Activated naive CD8-positive, alpha-beta T cell treated with anti-CD3 and anti-CD28 coated beads, Interleukin-2, amount 50 U/mL, for 16 hours (primary cell): ENCODE measurements at places on chromosomes 12 and 14.

DNA sequence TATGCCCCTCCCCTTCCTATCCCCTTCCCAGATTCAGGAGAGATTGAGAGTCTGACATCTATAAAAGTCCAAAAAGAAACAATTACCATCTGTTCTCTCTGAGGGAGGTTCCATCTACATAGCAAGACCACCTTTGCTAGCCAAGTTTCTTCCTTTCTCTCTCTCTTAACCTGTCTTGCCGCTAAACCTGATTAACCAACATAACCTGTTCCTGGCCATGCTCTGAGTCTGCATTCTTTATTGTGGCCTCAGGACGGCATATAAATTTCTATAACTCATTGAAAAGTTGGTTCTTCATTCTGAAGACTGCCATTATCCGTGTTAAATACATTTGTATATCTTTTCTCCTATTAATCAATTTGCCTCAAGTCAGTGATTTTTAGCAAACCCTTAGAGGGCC lies 594.0 kb downstream of the KCNH5 start:
- DNase-seq: no peak

DNA sequence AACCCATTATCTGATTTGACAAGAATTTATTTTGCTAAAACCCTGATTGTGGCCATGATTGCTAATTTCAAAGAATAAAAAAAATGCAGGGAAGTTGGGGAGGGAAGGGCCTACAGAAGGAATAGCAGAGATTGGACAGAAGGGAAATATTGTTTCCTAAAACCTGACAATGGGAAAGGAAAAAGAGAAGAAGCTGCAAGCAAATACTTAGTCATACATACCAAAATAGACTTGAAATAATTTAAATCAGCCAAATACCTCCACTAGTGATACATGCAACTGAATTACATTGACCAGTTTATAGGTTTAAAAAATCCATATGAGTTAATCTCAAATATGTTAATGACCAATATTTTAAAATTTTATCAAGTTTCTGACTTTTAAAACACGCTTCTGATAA lies 75.1 kb downstream of the PELI2 start:
- DNase-seq: no peak

DNA sequence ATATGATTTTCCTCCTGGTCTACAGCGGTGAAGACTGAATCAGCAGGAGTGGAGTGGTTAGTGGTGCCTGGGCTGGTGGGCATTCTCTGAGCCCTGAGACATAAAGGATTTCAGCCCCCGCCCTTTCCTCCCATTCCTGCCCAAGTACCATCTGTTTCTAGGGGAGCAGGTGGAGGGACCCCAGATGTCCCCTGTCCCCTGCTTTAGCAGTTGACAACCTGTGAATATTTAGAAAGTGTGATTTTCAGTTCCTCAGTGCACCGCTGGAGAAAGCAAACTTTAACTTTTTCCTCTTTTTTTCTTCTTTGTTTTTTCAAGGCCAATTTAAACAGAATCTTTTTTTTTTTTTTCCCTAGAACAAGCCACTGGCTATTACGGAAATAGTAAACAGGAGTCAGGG lies 163.8 kb upstream of the MYL2 start:
- no peak for DNase-seq

DNA sequence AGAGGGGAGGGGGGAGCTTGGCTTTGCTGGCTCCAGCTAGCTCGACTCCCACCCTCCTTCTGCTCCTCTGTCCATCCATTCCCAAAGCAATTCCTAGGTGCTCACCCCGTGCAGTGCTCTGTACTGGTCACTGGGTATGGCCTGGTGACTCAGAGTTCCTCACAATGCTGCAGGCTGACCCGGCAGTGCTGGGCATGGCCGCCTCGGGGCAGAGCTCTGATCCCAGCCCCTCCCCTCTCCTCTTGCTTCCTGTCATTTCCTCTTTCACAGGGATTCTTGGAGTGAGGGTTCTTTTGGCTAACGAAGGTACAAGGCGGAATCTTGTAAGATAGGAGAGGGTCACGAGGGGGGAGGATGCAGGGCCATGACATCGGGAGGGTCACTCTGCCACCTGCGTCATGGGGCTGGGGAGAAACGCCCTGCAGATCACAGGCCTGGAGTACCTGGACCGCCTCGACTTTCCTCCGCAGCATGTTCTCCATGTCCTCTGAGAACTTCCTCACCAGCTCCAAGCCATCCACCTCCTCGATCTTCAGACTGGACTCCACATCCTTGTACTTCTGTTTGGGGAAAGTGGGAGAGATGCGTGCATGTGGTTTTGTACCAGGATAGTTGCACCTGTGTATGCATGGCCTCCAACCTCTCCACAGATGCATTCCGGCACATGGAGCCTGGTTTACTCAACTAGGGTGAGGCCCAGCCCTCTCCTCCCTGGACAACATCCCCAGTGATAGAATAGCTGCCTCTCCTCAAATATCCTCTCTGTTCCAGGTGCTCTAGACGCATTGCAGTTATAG lies 5.7 kb downstream of the CACNA2D4 start:
- DNase-seq: no peak

DNA sequence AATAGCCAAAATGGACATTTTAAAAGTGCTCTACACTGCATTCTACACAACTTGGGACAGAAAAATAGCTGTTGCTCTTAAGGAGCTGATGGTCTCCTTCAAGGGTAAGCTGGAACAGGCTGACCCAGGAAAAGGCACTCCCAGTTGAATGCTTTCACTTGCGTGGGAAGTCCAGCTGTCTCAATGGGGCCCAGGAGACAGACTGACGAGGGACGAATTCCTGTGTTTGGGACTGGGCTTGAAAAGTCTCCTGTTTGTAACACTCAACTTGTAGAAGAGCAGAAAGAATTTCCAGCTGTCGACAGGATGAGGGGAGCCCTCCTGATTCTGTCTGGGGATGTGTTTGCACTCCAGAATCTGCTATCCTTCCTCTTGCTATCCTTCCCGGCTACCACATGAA lies 180.8 kb downstream of the ZFP36L1 start:
- no peak for DNase-seq

DNA sequence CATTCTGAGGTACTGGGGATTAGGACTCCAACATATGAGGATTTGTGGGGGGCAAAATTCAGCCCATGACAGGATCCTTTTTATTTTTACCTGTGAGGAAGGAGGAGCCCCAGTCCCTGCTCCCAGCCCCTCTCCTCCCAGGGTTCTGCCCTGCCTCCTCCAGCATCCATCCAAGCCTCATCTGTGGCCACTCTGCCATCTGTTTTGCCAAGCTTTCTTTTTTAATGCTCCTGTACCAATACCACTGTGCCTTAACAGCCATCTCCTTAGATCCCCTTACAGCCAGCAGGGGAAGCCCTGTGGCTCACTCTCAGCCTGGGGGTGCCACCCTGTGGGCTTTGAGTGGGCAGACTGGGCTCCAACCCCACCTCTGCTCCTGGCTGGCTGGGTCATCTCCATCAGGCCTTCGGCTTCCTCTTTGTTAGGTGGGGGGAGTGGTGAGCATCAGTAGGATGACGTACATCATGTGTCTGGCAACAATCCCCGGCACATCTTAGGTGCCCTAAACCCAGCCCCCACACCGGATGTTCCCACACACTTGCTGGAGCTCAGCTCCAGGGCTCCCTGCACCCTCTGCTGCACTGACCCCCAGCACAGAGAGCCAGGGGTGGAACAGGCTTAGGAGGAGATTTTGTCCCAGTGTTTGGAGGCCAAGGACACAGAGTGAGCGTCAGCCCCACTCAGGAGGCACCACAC lies 40.2 kb downstream of the CYP46A1 start:
- no peak for DNase-seq

DNA sequence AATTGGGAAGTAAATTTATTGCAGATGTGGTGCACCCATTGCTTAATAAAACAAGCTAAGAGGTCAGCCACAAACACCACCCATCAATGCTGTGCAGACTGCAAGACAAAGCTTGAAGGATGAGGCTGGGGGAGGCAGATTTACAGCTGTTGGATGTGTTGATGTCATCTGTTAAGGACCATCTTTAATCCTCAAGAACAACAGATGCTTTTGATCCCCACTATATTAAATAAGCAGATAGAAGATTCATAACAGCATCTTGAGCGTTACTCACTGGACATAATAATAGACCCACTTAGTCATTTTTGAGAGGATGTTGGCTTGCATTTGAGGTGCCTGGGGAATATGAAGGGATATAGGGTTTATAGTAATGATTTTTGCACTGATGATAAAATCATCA lies 58.8 kb downstream of the GPR68 start:
- DNase-seq: no peak

DNA sequence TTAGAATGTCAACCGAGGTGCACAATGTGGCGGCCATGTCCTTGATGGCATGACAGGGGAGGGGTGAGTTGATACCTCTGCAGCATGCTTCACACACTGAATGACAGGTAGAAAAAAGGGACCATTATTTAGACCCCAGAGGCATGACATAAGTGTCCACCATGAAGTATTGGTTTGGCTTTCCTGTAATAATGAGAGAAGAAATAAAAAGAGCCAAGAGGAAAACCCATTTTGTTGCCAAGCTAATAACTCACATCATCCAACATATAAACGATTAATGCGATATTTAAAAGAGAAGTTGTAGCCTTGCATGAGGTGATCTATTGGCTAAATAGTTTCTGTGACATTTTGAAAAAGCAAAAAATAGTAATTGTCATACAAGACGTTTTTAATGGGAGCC lies 343.4 kb downstream of the LRIG3 start:
- DNase-seq: no peak

- no peak for DNase-seq
Observed at GRCh38 chr14:54727929-54728328, 161.0 kb downstream of the SAMD4A start.

- DNase-seq: no peak
Observed at GRCh38 chr12:84946753-84947152, 34.2 kb upstream of the SLC6A15 start.
